ENCODE measurements at places on chromosomes 5 and 9.

GRCh38 chr5:160287378-160288051 lies 24.8 kb downstream of the CCNJL start:
- no peak for DNase-seq

DNA sequence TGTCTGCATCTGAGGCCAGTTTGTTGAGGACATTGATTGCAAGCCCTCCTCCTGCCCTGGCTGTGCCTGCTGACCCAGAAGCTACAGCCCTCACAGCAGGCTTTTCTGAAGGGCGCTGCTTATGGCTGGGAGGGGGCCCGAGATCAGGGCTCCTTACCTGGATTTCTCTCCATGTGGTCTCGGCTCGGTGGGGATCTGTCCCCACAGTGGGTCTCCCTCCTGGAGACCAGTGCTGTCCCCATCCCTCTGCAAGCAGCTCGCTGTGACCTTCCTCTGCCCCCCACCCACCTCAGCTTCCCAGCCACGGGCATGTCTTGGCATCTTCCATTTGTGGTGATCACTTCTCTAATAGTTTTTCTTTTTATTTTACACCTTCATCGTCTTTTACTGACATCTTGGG lies 357.9 kb downstream of the IRX2 start:
- no peak for DNase-seq

- no peak for DNase-seq
Measured at GRCh38 chr9:132609184-132609583, 26.8 kb downstream of the BARHL1 start.

GRCh38 chr5:116559673-116560164 lies 14.9 kb downstream of the SEMA6A start:
- DNase-seq = no peak
